A549 treated with ZK216348 at 1 μM for 4 hours (cell line): ENCODE measurements at places on chromosomes 13 and 19. TPM values are rescaled to one million over a fixed set of nuclear protein-coding genes. Genes with fewer than 3 reads are reported as not detected.

Gene ARRDC2
- 24.7 to 40.0 TPM (median 38.1 TPM) in 5 replicates for total RNA-seq

Gene CYP2A6
- total RNA-seq = not detected in 5 replicates

Gene SGCG
- not detected in 5 replicates for total RNA-seq

Gene EDDM13
- total RNA-seq = not detected in 5 replicates

Gene PSG3
- total RNA-seq = 0.12 to 0.20 TPM (median 0.13 TPM) in 3 of 5 replicates, not detected in the others

Gene NCAN
- total RNA-seq = 0.02 TPM in 1 of 5 replicates, not detected in the others

Gene ANGPTL8
- total RNA-seq = not detected in 5 replicates

Gene TCF3
- total RNA-seq = 41.1 to 82.2 TPM (median 74.6 TPM) in 5 replicates
